8988T (cell line): ENCODE measurements at places on chromosomes 1 and 21.

DNA sequence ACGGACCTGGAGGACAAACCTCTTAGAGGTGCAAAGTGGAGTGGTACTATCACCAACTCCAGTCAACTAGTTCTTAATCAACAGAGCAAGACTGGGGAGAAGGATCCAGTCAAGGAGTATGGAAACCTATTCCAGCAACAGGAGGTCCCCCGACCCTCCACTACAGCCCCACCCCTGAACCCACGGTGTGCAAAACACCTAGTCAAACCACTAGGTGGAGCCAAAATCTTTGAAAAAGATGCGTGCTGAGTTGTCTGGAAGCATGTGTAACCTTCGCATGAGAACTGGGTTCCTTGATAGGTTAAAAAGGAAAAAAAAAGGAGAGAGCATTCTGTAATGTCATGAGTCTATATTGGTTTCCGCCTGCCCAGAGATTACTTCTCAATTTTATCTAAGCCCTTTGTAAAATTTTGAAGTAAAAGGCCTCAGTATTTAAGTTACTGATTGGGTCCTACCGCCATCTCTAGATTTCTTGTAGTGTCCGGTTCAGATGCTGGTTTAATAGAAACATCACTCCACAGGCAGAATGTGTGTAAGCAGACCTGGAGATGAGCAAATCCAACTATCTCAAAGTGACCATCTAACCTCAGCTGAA lies 81.9 kb upstream of the HAO2 start:
- no peak for DNase-seq

GRCh38 chr1:116951200-116951935 lies 41.7 kb downstream of the PTGFRN start:
- no peak for DNase-seq

- DNase-seq, result no peak
These were observed 9.8 kb downstream of the RGS18 start for GRCh38 chr1:192167911-192168700.

DNA sequence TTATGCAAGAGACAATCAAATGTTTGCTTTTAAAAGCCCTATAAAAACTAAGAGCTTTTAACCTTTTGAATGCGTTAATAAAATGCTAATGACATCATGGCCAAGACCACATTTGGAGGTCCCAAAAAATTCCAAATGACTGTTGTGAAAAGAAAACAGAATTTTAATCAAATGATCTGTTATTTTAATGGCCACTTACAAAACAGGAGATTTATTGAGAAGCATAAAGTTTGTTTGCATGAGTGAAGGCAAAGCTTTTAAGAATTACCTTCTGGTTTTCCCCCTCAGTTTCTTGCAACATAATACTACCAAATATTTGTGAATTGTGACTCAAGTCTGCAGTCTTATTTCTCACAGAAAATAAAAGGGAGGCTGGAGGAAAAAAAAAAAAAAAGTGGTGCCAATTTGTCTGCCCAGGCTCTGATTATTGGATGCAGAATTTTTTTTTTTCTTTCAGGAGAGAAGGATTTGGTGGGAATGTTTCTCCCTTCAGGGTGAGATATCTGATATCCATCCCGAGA lies 60.7 kb downstream of the GORAB start:
- no peak for DNase-seq

DNA sequence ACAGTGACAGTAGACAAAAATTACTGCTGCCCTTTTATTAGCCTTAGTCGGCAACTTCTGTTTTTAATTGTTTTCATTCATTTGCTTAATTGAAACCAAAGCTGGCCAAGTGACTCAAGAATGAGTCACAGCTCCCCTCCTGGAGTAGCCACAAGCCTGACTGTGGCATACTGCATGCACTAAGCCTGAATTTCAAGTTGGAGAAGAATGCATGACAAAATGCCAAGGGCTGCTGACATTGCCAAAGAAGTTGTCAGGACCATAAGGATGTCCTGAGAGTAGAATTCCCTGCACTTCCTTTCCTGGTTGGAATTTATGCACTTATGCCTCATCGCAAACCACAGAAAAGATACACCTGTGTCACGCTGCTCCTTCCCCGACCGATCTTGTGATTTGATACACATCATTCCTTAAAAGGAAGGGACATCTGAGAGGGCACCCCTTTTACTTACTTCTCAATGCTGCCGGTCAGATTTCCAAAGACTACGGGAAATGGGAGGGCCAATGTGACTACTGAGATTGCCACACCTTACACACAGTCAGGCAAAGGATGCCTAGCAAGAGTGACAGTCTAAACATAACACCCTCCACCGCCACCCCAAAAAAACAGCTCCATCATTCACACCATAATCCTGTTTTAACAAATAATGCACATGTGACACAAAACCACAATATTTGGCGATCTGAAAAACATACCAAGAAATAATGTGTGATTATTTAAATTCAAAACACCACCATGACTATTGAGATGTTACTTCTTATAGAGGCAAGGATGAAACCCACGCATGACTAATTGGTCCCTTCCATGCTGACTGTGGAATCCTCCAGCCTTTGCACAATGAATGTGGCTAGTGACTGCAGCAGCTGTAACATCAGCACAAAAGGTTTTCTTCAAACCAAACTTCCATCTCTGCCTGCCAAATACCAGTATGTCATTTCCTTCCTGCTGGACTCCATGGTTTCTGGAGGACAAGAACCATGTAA lies 28.2 kb downstream of the VAV3 start:
- peak; percentile 14 for DNase-seq

DNA sequence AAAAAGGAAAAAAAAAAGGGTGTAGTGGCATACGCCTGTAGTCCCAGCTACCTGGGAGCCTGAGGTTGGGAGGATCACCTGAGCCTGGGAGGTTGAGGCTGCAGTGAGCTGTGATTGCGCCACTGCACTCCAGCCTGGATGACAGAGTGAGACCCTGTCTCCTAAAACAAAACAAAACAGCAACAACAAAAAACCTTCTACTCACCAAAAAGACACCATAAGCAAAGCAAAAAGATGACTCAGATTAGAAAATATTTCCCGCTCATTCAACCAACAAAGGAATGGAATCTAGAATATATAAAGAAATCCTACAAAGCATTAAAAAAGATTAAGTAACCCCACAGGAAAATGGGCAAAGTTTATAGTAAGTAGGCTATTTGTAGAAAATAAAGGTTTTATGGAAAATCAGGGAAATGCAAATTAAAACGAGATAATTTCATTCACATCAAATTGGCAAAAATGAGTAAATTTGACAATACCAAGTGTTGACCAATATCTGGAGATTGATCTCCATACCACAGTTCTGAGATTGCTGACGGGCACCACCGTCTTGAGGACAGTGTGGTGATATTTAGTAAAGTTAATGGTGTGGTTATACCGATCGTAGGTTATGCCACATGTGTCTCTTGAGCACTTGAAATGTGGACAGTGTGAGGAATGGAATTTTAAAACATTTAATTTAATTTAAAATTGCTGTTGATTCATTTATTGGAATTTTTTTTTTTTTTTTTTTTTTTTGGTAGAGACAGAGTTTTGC lies 54.0 kb downstream of the PIK3CD start:
- DNase-seq, result no peak

DNA sequence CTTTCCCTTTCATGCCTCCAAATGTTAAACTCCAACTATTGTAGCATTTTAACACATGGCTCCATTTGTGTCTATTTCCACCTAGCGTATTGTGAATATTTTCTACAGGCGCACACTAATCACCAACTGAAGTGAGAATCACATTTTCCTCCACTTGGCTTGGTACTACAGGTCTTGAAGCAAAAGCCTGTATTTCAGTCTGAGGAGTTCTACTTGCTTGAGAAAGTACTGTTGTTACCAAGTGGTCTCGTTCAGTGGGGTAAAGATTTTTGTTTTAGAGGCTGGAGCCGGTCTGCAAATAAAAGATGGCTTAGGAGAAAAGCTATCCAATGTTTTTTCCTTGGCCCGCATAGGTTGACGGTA lies 550 bp upstream of the PTBP2 start:
- peak; percentile 9 for DNase-seq
